ENCODE measurements at places on chromosomes 2 and 18. TPM values are rescaled to one million over a fixed set of nuclear protein-coding genes. Genes with fewer than 3 reads are reported as not detected.

Gene ANKRD62
- not detected for total RNA-seq

Gene MAL
- not detected for total RNA-seq

Gene SPDYA
- 0.14 TPM for total RNA-seq

Gene LTBP1
- total RNA-seq, result 26.4 TPM

Gene KCTD1
- 32.8 TPM for total RNA-seq

Gene KLHL14
- not detected for total RNA-seq

Gene RFTN2
- total RNA-seq, result not detected

Gene SERPINB13
- total RNA-seq, result not detected

Gene RESP18
- total RNA-seq, result not detected

Gene SERPINB2
- not detected for total RNA-seq

Gene KCNF1
- 24.5 TPM for total RNA-seq

Gene SAG
- not detected for total RNA-seq

Gene CNGA3
- 0.06 TPM for total RNA-seq

Gene SMIM21
- total RNA-seq, result not detected

Gene SLC35F6
- 36.2 TPM for total RNA-seq

Gene COLEC12
- not detected for total RNA-seq

Gene LAPTM4A
- total RNA-seq, result 139 TPM

Gene SLC9A4
- not detected for total RNA-seq

Gene TLX2
- total RNA-seq, result 0.30 TPM

Gene KCNG2
- total RNA-seq, result not detected

Gene SLC30A3
- 3.8 TPM for total RNA-seq

Gene ESPNL
- 0.13 TPM for total RNA-seq

Gene STPG4
- total RNA-seq, result 0.10 TPM

Gene PARD3B
- 0.72 TPM for total RNA-seq

Gene DTNA
- total RNA-seq, result 0.18 TPM

Gene MAPRE2
- total RNA-seq, result 13.9 TPM

Gene C2orf76
- 11.2 TPM for total RNA-seq

Gene CYP26B1
- 14.5 TPM for total RNA-seq

Gene C2orf68
- 19.6 TPM for total RNA-seq

Gene MTERF4
- total RNA-seq, result 24.5 TPM

Gene KCNJ13
- not detected for total RNA-seq

Gene TMEM169
- 0.38 TPM for total RNA-seq

Gene DPYSL5
- total RNA-seq, result 4.0 TPM

Gene ARHGEF4
- 6.4 TPM for total RNA-seq

Data from A549 treated with RU486 at 1 μM for 4 hours (cell line).